ENCODE measurements at places on chromosomes 2 and 18.

GRCh38 chr2:28644760-28645159, 106.9 kb upstream of the PPP1CB start:
- no peak for DNase-seq

- DNase-seq = no peak
These were observed 223.1 kb downstream of the GLI2 start for GRCh38 chr2:120958623-120959366.

DNA sequence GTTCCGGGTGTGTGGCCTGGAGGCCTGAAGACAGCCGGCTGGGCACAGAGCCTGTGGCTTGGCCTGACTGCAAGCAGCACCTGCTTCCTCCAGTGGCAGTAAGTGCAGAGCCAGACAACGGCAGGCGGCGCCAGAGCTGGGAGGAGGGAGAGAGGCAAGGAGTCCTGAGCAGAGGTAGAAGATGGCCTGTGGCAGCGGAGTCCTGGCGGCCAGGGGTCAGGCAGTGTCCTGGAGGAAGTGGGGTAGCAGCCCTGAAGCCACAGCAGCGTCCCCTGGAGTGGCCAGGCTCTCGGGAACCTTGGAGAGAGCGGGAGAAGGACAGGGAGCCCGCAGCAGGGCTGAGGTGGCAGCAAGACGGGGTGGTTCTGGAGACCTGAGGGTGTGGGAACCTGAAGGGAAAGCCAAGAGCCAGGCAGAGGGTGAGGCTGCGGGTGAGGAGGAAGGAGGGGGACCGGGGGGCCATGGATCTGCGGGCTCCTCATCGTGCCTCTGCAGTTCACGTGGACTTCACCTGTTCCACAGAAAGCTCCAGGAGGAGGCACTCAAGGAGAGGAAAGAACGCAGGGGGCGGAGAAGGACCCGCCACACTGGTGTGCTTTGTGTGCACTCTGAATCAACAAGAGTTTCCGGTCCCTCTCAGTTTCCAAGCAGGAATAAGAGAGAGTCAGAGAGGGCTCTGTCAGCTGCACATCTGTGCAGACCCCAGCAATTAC, 85.9 kb downstream of the USP40 start:
- DNase-seq = no peak

DNA sequence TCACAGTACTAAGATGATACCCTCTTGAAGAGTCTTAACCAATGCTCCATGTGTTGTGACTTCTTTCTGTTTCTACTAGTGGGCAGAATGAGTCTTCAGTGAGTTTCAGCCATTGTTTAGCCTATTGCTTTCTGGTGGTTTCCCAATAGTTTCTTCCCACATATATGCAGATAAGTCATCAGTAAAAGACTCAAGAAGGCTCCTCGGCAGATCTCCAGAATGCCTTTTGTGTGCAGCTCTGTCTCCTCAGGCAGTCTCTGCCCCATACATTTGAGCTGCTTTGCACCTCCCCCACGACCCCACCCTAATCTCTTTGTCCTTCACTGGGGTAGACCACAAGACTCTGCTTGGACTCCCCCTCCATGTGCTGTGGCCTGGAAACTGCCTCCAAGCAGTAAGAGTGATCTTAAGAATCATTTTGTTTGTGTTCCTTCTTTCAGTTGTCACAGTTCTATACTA, 71.6 kb upstream of the CHRNA1 start:
- no peak for DNase-seq

DNA sequence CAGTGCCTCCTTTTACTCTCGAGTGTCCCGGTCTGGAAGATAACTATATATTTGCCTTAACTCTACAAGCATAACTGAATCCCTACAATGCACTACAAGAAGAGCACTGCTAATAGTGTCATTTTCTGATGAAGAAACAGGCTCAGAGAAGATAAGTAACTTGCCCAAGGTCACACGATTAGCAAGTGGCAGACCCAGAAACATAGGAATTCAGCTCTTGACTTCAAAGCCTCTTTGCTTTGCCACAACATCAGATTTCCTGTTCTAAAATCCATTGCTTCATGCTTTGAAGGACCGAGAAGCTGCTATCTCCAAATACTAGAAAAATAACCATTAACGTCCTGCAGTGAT, 65.6 kb downstream of the HS1BP3 start:
- DNase-seq = no peak

DNA sequence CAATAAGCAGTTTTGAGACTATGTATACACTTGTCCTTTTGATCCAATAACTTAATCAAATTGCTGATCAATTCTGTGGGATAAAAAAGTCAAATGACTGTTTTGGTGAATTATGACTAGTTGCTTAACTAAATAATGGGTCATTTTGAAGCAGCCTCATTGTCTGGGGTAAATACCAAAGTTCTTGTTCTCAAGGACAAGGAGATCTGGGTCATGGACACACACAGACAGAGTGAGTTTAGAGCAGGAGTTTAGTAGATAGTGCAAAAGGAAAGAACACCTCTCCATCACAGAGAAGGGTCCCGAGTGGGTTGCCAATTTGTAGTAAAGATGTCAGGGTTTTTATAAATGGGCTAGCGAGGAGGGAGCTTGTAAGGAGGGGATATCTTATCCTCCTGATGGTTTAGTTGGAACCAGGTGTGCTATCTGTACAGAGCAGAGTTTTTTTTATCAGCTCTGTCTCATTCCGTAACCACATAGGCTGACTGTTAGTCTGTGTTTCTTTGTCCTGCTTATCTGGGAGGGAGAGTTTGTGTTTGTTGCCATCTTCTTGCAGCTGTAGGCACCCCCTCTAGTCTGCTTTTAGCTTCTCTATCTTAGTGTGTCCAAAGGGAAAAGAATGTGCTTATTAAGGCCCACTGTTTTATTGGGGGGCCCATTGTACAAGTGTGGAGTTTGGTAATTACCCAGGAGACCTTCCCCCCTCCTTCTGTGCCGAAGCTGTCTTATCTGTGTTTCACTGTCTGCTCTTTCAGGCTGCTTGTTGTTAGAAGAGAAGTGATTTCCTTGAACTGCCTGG, 48.7 kb upstream of the C1GALT1C1L start:
- DNase-seq = no peak

DNA sequence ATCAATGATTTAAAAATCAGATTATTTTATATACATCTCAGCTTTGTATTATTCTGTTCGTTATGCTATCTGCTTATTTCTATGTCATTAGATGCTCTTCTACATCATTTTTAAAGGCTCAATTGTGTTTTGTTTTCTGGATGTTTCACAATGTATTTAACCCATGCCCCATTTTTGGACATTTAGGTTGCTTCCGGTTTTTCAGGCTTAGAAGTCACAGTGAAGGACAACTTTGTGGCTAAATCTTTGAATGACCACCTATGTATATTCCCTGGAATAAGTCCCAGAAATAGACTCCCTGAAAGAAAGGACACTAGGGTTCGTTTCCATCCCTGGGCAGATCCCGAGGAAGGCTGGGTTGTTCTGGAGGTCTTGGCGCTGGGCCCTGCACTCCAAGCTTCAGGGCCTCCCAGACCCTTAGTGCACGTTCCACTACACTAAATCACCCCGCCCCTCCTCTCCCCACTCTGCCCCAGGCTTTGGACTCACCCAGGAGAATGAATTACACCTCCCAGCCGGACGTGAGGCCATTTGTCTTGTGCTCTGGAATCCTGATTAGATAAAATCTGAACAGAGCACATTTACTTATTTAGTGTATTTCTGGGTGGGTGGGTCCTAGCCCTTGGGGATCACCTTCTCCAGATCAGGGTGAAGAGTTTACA, 188.2 kb downstream of the ZFP36L2 start:
- DNase-seq = no peak

DNA sequence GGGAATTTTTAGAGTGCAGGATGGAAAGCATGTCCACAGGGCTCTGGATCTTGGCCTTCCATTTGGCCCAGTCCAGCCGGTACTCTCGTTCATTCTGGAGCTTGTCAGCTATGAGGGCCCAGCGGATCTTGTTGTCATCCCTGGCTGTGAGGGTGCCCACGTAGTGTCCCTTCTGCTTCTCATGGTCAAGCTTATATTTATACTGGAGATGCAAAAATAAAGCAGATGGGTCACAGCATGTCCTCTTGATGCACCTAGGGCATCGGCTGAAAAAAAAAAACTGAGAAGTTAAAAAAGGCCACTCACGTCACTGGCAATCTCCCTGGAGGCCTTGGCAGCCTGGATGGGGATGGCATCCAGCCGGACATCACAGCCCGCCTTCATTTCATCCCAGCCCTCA, 160.5 kb downstream of the RIF1 start:
- DNase-seq = no peak

- no peak for DNase-seq
These were observed 38.9 kb downstream of the KLF7 start for GRCh38 chr2:207126724-207127308.

DNA sequence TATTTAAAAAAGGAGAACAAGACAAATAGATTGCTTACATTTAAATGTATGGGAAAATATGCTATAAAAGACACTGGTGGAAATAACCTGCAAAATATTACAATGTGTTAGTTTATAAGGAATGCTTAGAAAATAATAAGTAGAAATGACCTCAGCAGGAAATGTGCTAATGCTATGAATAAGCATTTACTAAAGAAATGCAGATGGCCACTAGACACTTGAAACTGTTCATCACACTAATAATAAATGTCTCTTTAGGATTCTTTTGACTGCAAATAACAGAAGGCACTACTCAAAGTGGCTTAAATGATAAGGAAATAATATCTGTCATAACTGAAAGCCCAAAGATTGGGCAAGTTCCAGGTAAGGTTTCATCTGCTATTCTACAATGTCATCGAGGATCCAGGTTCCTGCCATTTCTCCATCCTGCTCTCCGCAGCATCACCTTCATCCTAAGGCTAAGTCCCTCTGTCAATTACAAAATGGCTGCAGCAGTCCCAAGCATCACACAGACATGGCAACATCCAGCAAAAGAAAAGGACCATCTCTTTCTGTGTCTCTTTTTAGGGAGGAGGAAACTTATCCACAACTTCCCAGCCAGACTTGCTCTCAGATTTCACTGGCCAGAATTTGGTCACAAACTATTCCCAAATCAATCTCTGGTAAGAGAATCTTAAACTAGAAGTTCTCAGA, 21.9 kb downstream of the METTL8 start:
- no peak for DNase-seq

GRCh38 chr2:98886066-98886554, 49.9 kb downstream of the CRACDL start:
- DNase-seq = no peak

Measured in CD4-positive, alpha-beta T cell treated with Interleukin-15 for 4 hours (primary cell).